Gastroesophageal sphincter (tissue), 4 donors: ENCODE measurements at places on chromosomes 6 and 20.

- no peaks in the 10 kb centered on the region for H3K36me3 ChIP-seq
- H3K4me3 ChIP-seq: no peak overlapping the region
- H3K4me1 ChIP-seq: no peaks in the 10 kb centered on the region
- no peaks in the 10 kb centered on the region for H3K27me3 ChIP-seq
- no peak overlapping the region for H3K27ac ChIP-seq
Observed at GRCh38 chr20:20489054-20489453, 121.2 kb downstream of the INSM1 start.

DNA sequence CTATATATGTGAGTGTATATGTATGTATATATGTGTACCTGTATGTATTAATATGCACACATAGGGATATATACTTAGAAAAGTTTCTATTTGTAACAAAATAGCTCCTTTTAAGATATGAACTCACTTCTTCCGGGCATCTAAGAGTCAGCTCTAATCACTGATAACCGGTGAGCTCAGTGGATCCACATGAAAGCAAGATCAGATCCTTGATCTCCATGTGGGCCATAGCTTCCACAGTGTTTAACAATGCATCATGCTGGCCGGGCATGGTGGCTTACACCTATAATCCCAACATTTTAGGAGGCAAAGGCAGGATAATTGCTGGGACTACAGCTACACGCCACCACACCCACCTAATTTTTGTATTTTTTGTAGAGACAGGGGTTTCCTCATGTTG, 52.6 kb downstream of the ECT2L start:
- H3K4me1 ChIP-seq: no peaks in the 10 kb centered on the region
- no peak overlapping the region for H3K4me3 ChIP-seq
- no peaks in the 10 kb centered on the region for H3K27me3 ChIP-seq
- ATAC-seq: no peak
- no peak overlapping the region for H3K27ac ChIP-seq

GRCh38 chr6:44739181-44739580, 351.7 kb downstream of the CDC5L start:
- H3K27ac ChIP-seq: no peak overlapping the region
- ATAC-seq: no peak
- H3K27me3 ChIP-seq: no peaks in the 10 kb centered on the region
- H3K4me1 ChIP-seq: no peaks in the 10 kb centered on the region

DNA sequence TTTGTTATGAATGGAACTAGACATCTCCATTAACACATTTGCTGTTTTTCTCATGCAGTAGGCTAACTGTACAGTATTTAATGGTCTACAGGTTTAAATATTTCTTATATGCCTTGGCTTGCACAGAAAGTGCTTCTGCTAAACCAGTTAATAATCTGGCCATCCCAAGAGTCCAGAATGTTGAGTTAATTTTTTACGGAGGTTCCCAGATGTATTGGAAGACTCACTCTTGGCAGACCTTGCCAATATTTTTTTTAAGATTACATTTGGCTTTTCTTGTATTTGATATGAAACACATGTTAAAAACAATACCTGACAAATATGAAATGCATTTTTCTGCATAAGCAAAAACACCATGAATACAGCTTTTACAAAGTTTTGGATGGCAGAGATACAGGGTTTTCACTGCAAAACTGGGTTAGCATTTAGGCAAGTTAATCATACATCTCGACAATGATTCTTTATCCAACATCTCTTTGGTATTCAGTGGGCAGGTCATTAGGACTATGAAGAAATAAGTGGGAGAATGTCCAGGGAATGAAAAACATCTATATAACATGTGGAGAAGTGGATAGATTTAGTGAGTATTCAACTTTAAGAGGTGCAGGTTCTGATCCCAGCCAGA, 94.0 kb downstream of the SGK1 start:
- no peaks in the 10 kb centered on the region for H3K27me3 ChIP-seq
- no peak for ATAC-seq
- no peak overlapping the region for H3K27ac ChIP-seq
- no peak overlapping the region for H3K4me3 ChIP-seq
- no peaks in the 10 kb centered on the region for H3K36me3 ChIP-seq
- H3K4me1 ChIP-seq: no peaks in the 10 kb centered on the region

DNA sequence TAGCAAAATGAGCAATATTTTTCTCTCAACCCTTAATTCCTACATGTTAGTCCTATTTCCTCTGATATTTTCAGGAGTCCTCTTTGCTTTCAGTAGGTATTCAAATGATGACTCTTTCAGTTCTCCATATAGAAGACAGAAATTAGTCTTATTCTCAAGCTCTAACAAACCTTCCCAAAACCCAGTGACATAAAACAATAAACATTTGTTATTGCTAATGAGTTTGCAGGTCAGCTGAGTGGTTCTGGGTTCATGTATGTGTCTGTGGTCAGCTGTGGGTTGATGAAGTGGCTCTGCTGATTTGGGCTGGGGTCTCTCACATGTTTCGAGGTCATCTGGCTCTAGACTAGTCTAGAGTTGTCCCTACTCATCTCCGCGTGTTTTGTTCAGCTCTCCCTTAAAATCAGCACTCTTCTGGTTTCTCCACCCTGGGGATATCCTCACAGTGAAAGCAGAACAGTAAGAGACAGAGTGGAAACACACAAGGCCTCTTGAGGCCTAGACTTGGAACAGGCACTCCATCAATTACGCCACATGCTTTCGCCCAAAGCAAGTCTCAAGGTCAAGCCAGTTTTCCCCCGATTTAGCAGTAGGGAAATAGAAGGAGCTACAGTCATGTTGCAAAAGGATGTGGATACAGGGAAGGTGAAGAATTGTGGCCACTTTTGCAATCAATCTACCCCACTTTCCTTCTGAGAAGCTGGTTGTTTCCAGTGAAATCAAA, 273.0 kb downstream of the PLCB1 start:
- H3K27ac ChIP-seq: no peak overlapping the region
- no peaks in the 10 kb centered on the region for H3K36me3 ChIP-seq
- H3K27me3 ChIP-seq: no peaks in the 10 kb centered on the region
- no peak overlapping the region for H3K4me3 ChIP-seq
- no peaks in the 10 kb centered on the region for H3K4me1 ChIP-seq

GRCh38 chr6:19210849-19211590, 626.1 kb upstream of the ID4 start:
- no peaks in the 10 kb centered on the region for H3K27me3 ChIP-seq
- no peaks in the 10 kb centered on the region for H3K36me3 ChIP-seq
- ATAC-seq: no peak
- H3K27ac ChIP-seq: no peak overlapping the region

DNA sequence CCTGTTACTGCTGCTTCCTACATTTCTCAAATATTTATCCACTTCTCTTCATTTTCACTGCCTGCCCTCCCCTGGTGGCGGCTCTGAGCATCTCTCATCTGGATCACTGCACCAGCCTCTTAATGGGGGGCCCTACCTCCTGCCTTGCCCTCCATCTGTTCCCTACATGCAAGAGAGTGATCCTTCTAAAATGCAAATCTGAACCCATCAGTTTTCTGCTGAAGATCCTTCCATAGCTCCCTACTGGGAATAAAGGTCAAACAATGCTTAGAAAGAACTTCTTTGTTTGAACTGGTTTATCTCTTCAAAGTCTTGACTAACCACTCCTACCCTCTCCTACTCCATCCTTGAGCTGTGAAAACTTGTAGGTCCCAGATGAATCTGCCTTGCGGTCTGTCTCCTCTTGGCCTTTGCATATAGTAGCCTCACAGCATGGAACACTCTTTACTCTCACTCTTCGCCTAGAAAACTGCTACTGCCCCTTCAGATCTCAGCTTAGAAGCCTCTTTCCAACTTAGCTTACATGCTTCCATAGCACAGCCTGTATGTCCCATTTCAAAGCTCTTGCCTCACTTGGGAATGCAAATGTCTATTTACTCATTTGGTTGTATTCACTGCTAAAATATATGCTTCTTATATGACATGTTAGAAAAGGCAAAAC, 119.3 kb downstream of the QRSL1 start:
- no peaks in the 10 kb centered on the region for H3K36me3 ChIP-seq
- no peak overlapping the region for H3K27ac ChIP-seq
- no peaks in the 10 kb centered on the region for H3K4me1 ChIP-seq
- H3K4me3 ChIP-seq: no peak overlapping the region

DNA sequence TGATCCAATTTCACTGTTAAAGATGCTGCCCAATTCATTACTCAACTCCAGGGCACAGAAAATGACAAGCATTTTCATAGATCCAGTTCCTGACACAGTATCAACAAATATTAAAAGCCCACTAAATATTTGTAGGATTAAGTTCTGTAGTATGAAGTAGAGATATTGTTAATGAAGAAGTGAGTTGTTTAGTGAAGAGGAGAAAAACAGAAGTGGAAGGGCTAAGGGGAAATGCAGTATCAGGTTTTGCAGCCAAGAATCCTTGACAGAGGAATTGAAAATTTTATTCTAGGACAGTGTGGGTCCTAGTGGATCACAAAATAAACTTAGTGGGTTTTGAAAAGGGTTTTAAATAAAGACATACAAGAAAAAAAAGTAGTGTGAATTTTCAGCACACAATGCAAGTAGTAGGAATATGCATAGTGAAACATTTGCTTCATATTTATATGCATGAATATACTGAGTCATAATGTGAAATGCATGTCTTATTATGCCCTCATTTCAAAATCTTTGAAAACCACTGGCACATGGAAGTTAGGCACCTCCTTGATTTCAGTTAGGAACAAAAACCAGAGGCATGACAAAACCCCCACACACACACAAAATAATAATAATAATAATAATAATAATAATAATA, 338.6 kb downstream of the KHDRBS2 start:
- no peaks in the 10 kb centered on the region for H3K27me3 ChIP-seq
- no peak overlapping the region for H3K27ac ChIP-seq
- ATAC-seq: no peak
- no peaks in the 10 kb centered on the region for H3K4me1 ChIP-seq
- no peak overlapping the region for H3K4me3 ChIP-seq

GRCh38 chr6:89859744-89860143, 30.1 kb downstream of the CASP8AP2 start:
- no peak for ATAC-seq
- H3K4me3 ChIP-seq: no peak overlapping the region
- no peaks in the 10 kb centered on the region for H3K27me3 ChIP-seq
- H3K4me1 ChIP-seq: no peaks in the 10 kb centered on the region
- H3K27ac ChIP-seq: no peak overlapping the region

DNA sequence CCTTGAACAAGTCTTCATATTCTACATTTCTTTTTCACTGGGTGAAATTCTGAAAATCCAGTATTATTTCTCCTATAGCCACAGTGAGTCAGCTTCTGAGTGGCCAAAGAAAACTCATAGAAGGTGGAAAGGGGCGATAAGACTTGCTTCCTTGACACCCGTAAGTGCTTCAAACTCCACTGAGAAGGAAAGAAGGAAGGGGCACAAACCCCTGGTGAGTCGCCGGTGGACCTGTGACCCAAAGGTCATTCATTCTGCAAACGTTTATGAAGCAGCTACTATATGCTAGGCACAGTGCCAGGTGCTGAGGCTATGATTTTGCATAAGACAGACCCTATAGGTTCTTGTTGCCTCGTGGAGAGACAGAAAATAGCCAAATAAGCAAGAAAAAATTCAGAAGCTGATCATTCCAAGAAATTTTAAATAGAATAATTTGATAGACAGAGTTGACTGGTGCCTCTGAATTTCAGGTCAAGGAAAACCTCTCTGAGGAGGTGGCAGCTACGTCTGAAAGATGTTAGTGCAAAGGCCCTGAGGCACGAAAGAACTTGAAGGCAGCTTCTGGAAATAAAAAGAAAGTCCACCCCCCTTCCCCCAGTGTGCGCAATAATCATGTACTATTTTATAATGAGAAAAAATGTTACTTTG, 118.2 kb downstream of the CD24 start:
- no peaks in the 10 kb centered on the region for H3K36me3 ChIP-seq
- ATAC-seq: no peak
- no peak overlapping the region for H3K4me3 ChIP-seq
- no peak overlapping the region for H3K27ac ChIP-seq
- H3K27me3 ChIP-seq: no peaks in the 10 kb centered on the region

DNA sequence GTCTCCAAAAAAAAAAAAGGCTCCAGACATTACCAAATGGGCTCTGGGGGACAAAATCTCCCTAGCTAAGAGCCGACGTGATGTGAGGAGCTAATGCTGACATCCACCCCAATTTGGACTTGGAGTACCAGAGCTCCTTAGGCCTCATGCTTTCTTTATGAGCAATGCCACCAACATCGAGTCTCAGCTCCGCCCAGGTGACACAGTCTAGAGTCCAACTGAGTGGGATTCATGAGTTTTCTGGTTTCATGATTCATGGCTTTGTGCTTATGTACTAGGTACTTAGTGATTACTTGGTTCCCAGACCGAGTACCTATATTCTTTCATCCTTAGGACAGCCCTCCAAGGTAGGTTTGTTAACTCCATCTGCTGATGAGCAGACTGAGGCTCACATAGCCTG, 4.4 kb downstream of the ANKRD60 start:
- peaks cover 14% of the 10 kb centered on the region for H3K4me1 ChIP-seq
- ATAC-seq: no peak
- no peaks in the 10 kb centered on the region for H3K36me3 ChIP-seq
- H3K4me3 ChIP-seq: no peak overlapping the region
- peaks cover 77% of the 10 kb centered on the region for H3K27me3 ChIP-seq
- no peak overlapping the region for H3K27ac ChIP-seq

GRCh38 chr6:34049395-34050342, 96.2 kb downstream of the GRM4 start:
- peaks cover 76% of the 10 kb centered on the region for H3K27me3 ChIP-seq
- H3K4me3 ChIP-seq: no peak overlapping the region

GRCh38 chr20:33282196-33282934, 649 bp upstream of the BPIFB1 start:
- H3K27ac ChIP-seq: no peak overlapping the region
- H3K4me1 ChIP-seq: no peaks in the 10 kb centered on the region
- peaks cover 82% of the 10 kb centered on the region for H3K27me3 ChIP-seq
- H3K36me3 ChIP-seq: no peaks in the 10 kb centered on the region
- no peak for ATAC-seq
- H3K4me3 ChIP-seq: no peak overlapping the region

GRCh38 chr6:28523241-28523622, 2.4 kb upstream of the GPX5 start:
- peaks cover 45% of the 10 kb centered on the region for H3K27me3 ChIP-seq
- H3K4me1 ChIP-seq: no peaks in the 10 kb centered on the region
- no peak overlapping the region for H3K27ac ChIP-seq
- no peak overlapping the region for H3K4me3 ChIP-seq
- H3K36me3 ChIP-seq: no peaks in the 10 kb centered on the region
- ATAC-seq: no peak

DNA sequence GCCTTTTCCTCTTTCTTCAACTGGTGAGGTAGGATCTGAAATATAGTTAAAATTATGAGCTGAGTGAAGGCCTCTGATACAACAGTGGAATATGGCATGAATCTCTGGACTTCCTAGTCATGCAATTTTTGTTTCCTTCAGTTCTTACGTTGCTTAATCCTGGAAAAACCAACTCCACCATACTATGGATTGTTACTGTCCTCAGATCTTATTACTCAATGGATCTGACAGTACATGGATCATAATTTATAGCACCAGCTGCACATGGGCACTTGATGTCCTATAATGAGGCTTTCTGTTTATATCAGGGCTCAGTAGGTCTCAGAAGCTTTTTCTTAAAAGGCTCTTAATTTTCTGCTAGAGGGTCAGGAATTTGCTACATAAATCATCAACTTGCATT, 1341.0 kb upstream of the EYS start:
- ATAC-seq: no peak
- H3K4me1 ChIP-seq: no peaks in the 10 kb centered on the region
- no peak overlapping the region for H3K4me3 ChIP-seq
- H3K36me3 ChIP-seq: no peaks in the 10 kb centered on the region
